ENCODE measurements at places on chromosomes 7 and 10.

- DNase-seq, result no peak
These were observed 45.8 kb downstream of the XPNPEP1 start for GRCh38 chr10:109877546-109877945.

GRCh38 chr10:1294748-1295147, 238.6 kb downstream of the WDR37 start:
- DNase-seq, result no peak

DNA sequence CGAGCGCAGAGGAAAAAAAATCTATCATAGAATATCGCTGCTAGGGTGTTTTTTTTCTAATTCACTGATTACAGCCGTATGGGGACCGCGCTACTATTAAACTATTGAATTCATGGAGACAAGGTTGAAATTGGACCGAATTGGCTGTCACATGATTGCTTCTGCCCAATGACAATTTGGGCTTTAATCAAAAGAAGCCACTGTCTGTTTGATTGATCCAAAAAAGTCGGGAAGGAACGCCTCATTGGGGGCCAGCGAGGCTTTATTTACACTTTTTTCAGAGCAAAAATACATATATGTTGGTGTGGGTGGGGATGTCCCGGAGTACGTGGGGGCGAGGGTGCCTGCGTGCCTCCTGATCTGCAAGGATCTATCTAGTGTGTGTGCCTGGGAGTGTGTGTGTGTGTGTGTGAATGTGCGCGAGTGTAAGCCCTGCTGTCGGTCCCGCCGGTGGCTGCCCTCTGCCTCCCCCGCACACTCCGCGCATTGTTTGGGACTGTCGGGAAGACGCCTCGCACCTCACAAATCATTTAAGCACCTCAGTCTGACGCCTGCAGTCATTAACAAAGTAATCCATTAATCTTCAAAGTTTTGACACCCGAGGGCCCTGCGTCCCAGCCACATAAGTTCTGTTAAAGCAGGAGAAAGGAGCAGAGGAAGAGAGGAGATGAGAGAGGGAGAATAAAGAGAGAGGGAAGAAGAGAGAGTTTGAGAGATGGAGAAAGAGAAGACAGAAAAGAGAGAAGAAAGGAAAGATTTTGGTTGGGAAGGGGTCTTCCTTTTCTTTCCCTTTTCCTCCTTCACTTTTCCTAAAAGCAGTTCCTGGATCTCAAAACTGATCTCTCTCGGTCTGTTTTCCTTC, at the start of gene HOXA2:
Gene HOXA2, minus strand, starts transcription at position 103 of the 862 bp plus-strand sequence. CDS start 183 bp downstream, outside the sequence.
- no peak for DNase-seq

GRCh38 chr7:94907811-94908322, 473 bp downstream of the PPP1R9A start:
- DNase-seq, result no peak

- DNase-seq, result no peak
These were observed 35.0 kb upstream of the DGKI start for GRCh38 chr7:137881607-137882260.

DNA sequence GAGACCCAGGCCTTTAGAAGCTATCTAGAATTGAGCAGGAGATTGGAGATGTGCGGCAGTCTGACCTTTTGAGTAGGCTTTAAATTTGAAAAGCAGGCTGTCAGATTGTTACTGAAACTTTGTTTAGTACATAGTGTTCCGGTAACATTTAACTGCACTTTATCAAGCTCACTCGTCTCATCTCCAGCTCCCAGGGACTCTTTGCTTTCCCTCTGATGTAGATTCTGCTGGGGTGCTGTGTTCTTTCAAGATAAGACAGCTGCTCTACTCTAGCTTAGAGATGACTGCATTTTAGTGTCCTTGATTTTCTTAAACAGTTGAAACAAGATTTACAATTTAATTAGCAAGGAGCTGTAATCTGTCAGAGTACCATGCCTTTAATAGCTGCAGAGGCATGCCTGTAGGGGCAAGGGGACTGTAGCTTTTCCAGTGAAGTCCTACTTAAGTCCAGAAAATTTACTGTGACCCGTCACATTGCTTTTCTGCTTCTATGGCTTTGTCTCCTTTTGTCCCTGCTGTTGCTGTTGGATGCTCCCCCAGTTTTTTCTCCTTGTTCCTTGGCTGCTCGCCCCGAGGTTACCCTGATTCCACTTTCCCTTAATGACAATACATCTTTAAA, 56.4 kb upstream of the MTPN start:
- no peak for DNase-seq

- no peak for DNase-seq
These were observed 37.3 kb downstream of the DNAH11 start for GRCh38 chr7:21580073-21580521.

GRCh38 chr7:130910949-130911944, 177.2 kb upstream of the KLF14 start:
- no peak for DNase-seq

DNA sequence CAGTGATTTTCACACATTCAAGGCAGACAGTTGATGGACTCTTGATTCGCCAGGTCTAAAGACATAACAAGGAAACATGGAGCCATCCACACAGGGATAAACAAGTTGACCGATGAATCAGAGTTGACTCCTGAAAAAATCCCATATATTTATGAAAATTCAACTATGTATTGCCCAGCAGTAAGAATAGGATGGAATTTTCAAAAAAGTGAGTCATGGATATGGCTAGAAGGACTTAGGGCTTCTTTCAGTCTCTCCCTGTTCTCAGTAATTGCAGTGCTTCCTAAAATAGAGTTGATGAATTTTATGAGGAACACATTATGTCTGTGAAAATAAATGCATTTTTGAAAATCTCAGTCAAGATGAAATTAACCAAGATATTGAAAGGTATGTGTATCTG, 301.2 kb downstream of the PLXDC2 start:
- no peak for DNase-seq

DNA sequence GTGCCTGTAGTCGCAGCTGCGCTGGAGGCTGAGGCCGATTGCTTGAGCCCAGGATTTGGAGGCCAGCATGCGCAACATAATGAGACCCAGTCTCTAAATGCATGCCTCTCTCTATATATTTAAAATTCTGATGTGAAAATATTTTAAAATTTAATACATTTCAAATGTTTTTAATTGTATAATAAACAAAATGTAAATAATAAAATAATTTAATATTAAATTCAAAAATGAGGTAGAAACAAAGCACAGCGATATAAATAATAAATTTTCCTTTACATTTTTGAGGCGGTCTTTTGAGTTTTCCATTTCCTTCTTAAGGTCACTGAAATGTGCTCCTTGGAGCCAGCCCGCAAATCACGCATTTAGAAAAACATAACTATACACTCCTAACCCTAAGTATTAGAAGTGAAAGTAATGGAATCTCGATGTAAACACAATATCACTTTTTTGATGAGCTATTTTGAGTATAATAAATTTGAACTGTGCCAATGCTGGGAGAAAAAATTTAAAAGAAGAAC, 523 bp upstream of the CDK1 start:
- DNase-seq, result no peak

DNA sequence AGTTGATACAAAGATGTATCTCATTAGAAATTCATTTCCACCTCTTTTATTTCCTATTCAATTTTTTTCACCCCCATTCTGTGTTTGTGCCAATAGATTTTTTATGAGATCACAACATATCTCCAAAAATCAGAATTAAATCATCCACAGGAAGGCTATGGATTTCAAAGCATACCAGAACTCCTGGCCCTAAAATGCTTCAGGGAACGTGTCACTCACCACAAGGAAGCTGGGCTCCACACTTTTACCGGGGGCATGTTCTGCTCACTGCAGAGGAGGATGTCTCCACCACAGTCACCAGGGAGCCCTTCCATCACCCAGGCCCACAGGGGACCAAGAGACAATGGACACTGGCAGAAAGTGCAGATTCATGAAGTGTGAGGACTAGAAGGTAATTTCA, 456.8 kb downstream of the KCNMA1 start:
- DNase-seq, result no peak

All from stimulated activated CD8-positive, alpha-beta memory T cell treated with anti-CD3 and anti-CD28 coated beads, Interleukin-12 subunit alpha, Interleukin-12 subunit beta, amount 100 ng/mL, for 1 hour (primary cell).